T-helper 1 cell (primary cell): ENCODE measurements at places on chromosomes 4 and X.
A peak's percentile ranks its signal among the peaks of the same experiment; 100 is the strongest.

GRCh38 chr4:114225436-114225835, 246.0 kb upstream of the ARSJ start:
- no peak for DNase-seq

DNA sequence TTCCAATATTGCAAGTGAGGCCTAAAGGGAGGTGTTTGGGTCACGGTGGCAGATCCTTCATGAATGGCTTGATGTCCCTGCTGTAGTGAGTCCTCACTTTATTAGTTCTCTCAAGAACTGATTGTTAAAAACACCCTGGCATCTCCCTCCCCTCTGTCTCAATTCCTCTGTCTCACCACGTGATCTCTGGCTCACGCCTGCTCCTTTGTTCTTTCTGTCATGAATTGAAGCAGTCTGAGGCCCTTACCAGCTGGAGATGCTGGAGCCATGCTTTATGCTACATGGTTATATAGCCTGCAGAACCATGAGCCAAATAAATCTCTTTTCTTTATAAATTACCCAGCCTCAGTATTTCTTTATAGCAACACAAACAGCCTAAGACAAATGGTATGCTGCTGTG, 980.7 kb upstream of the GRIA3 start:
- no peak for DNase-seq

- DNase-seq, result no peak
These were observed 291.8 kb downstream of the ARHGAP10 start for GRCh38 chr4:148023512-148024181.

- no peak for DNase-seq
These were observed 48.6 kb upstream of the RASL11B start for GRCh38 chr4:52813546-52813945.

GRCh38 chr4:173448103-173448502, 49.2 kb upstream of the SCRG1 start:
- no peak for DNase-seq

GRCh38 chrX:9942086-9942485, 25.1 kb upstream of the CLDN34 start:
- DNase-seq, result no peak

DNA sequence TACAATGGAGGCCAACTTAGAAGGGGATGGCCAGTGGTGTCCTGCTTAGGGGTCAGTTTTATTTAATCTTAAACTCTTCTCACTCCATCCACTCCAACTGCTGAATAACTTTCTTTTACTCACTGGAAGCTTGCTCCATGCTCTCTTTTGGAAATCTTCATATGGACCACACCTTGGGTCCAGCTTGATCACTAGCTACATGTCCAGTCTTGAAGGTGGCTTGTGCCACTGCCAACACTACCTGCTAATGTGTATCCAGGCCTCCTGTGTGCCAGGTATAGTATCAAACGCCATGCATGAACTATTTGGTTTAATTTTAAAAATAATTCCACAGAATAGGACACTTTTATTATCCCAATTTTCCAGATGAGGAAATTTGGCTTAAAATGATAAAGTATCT, 37.0 kb upstream of the KDR start:
- DNase-seq, result no peak

- no peak for DNase-seq
These were observed 628.4 kb downstream of the SPRY1 start for GRCh38 chr4:124025000-124025399.

GRCh38 chrX:136920001-136920400, 39.5 kb upstream of the RBMX start:
- no peak for DNase-seq

- no peak for DNase-seq
These were observed 99.8 kb downstream of the PPP1R2C start for GRCh38 chrX:42678133-42678532.

GRCh38 chr4:12446256-12446655, 1017.6 kb upstream of the HS3ST1 start:
- no peak for DNase-seq

- no peak for DNase-seq
These were observed 227.3 kb upstream of the GIMD1 start for GRCh38 chr4:106595906-106596305.

- DNase-seq, result peak; percentile 20
These were observed 564 bp downstream of the PGK1 start for GRCh38 chrX:78104447-78105176.

DNA sequence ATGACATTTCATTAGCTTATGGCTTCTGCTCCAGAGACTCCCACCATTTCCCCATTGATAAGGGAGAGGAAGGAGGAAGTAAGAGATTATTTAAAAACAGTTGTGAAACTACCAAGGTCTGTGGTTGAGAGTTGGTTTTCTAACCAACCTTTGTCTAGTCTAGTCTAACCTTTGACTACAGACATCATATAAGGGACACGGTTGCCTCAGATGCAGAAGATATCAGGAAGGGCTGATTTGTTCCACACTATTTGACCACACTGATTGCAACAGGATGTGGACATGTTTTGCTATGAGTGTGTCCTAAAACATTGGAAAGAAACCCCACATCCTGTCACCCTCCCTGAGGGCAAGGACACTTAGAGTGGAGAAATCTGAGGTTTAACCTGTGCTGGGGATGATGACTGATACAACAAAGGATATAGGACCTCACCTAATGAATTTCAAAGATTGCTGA, 53.0 kb downstream of the COQ2 start:
- no peak for DNase-seq

GRCh38 chrX:40996886-40997530, 88.2 kb upstream of the USP9X start:
- no peak for DNase-seq

GRCh38 chrX:15719324-15719968, 18.6 kb upstream of the CA5B start:
- DNase-seq, result no peak

GRCh38 chr4:13159041-13159620, 325.0 kb downstream of the RAB28 start:
- DNase-seq, result no peak

DNA sequence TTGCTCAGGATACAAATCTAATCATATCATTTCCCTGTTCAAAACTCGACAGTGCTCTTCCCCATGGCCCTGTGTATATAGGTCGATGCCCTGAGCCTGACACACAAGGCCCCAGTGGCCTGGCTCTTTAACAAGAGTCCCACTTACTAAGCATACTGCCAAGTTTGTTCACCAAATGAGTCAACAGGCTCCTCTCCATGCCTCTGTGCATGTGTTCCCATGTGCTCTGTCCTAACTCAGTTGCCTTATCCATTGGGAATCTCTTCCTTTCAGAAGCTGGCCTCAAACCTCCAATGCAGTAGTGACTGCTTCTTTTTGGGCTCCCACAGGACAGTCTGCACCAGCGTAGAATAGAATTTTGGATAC, 18.9 kb upstream of the CXCR3 start:
- DNase-seq, result no peak

DNA sequence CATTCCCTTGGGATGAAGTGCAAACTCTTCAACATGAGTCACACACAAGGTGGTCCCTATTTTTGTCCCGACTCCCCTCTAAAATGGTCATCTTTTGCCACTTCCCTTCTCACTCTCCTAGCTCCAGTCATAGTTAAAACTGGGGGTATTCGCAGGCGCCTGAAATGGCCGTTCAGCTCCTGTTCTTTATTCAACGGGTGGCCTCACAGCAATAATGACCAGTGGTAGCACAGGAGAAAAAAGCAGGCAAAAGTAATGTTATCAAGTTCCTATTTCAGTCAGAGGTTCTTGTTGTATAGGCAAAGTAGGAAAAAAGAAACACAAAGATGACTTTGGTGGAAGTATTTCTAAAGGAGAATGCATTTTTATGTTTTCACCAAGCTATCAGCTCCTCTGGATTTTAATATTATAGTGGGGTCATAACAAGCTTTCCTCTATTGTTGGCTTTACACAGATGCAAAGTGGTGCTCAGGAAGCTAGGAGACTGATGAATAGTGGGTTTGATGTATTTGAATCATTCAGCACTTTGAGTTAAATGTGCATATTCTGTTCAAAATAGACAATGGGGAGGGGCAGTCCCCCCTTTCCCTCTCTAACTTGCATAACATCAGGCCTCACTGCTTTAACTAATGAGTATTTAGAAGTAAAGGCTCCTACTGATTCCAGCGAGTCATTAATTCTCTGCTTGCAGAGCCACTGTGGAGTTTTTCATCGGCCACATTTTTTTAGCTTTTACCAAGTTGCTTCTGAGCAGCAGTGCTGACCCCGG, 171.2 kb upstream of the NDP start:
- no peak for DNase-seq

GRCh38 chrX:129694805-129695204, 40.0 kb upstream of the APLN start:
- DNase-seq, result no peak

- DNase-seq, result no peak
These were observed 1653.3 kb upstream of the PCDH7 start for GRCh38 chr4:29066861-29067260.

DNA sequence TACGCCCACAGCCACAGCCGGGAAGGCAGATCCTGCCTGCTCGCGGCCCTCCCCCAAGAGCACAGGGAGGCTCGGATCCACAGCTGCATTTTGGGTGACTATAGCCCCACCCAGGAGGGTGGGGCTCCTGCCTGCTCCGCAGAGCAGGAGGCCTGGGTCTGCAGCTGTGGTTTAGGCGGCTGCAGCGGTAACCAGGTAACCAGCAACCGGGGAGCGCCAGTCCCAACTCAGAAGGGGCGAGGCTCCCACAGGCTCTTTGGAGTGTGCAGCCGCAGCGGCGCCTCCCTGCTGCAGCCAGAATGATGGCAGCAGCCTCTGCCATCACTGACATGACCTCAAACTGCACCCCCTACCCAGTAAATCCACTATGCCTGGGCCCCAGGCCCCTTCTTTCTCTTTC, 148.0 kb upstream of the F9 start:
- no peak for DNase-seq

- DNase-seq, result no peak
These were observed 13.9 kb downstream of the ANAPC10 start for GRCh38 chr4:145083891-145084605.

- no peak for DNase-seq
These were observed 104.7 kb upstream of the KLHL13 start for GRCh38 chrX:118221270-118221669.

- DNase-seq, result no peak
These were observed 328.8 kb downstream of the ADAM29 start for GRCh38 chr4:175246941-175247340.

GRCh38 chrX:104565791-104566680, at the start of gene IL1RAPL2:
Gene IL1RAPL2, plus strand, starts transcription at chrX:104566199.
- no peak for DNase-seq

DNA sequence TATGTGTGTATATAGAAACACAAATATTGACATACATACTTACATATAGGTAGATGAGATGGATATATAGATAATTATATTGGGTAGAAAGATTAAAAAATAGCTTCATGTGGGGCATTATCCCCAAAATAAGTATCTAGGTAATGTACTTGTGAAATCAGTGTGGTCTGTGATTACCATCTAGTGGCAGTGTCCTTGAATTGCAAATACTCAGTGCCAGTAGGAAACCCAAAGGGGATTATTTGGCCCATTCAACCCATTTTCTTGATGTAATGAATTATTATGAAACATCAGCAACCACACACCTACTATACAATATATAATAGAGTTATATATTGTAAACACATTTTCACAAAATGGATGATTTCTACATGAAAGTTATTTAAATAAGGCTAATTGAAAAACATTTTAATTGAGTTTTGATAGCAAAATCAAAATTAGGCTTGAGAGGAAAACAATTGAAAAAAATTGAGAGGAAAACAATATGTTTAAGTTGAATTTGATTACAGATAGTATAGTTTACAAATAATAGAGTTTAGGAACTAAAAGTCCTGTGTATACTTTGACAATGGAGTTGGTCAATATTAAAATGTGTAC, 389.4 kb downstream of the GALNTL6 start:
- no peak for DNase-seq

GRCh38 chr4:11603591-11604194, 175.0 kb upstream of the HS3ST1 start:
- no peak for DNase-seq

DNA sequence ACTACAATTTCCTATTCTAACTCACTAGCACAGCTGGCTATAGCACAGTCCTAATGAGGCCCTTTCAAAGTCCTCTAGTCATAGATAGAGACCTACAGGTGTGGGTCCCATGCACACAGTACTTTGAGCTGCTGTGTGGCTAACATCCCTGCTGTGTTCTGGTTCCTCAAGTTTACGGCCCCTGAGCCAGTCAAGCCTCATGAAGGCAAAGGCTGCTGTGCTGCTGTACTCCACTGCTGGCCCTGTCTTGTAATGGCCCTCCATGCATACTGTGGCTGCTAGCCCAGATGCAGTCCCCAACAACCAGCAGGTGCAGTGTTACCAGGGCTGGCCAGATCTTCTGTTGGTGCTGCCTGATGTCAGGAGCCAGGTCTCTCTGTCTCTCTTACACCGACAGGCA, 23.4 kb upstream of the ENPEP start:
- DNase-seq, result no peak

- no peak for DNase-seq
These were observed 68.8 kb downstream of the IL15 start for GRCh38 chr4:141705048-141705746.

DNA sequence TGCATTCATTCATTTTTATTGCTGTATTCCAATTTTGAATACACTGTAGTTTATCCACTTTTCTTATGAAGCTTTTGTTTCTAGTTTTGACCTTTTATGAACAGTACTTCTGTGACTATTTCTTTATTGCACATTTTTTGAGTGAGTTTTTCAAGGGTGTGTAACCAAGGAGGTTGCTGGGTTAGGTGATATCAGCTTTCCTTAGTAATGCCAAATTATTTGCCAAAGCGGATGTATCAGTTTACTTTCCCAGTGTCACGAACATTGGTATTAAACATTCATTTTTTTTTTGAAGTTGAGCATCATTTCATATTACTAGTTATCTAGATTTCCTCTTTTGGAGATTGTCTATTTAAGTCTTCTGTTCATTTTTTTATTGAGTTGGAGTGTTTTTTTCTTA, 32.9 kb downstream of the STIM2 start:
- no peak for DNase-seq

DNA sequence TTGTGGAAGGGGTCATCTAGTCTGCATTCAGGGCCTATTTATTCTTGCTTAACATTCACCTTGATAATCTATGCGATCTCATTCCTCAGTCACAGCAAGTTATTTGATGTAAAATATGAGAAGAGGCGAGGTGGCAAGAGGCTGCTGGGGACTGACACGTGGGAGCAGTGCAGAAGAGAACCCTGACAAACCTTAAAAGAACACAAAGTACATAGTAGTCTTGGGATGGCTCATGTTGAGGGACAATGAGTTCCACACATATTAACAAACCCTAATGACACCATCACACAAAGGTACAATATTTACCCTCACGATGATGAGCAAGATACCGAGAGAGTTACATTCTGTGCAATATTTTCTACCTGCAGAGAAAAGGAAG, 57.5 kb downstream of the MAML3 start:
- DNase-seq, result no peak

- DNase-seq, result no peak
These were observed 20.0 kb downstream of the DCLK2 start for GRCh38 chr4:150098214-150098613.

- no peak for DNase-seq
These were observed 24.9 kb downstream of the AR start for GRCh38 chrX:67568769-67569168.

- DNase-seq, result no peak
These were observed 58.5 kb downstream of the ASMT start for GRCh38 chrX:1673337-1673736.

- DNase-seq, result no peak
These were observed 175.1 kb upstream of the RADX start for GRCh38 chrX:106436691-106437090.

- DNase-seq, result no peak
These were observed 197.9 kb downstream of the SHOX start for GRCh38 chrX:828411-828959.

- no peak for DNase-seq
These were observed 71.0 kb upstream of the UGT8 start for GRCh38 chr4:114527637-114528036.

- no peak for DNase-seq
These were observed 31.3 kb downstream of the JADE1 start for GRCh38 chr4:128840711-128841318.
